ENCODE measurements at places on chromosomes 2 and 18.

DNA sequence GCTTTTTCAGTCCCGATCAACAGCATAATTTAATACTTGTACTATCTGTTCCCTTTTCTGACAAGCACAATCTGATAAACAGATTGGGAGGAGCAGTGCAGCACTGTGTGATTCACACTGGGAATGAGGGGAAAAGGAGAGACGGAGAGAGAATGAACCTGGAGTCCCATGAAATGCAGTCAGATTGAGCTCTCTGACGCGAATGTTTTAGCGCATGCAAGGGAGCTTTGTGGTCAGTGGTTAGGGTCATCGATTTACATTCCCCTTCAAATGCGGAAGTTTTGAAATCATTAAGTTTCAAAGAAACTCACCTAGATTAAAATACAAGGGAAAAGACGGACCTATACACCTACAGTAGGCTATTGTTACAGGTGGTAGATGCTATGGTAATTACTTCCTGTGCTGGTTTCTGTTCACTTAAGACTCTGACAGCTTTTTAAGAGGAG lies 99.6 kb downstream of the KCTD1 start:
- DNase-seq, result no peak

DNA sequence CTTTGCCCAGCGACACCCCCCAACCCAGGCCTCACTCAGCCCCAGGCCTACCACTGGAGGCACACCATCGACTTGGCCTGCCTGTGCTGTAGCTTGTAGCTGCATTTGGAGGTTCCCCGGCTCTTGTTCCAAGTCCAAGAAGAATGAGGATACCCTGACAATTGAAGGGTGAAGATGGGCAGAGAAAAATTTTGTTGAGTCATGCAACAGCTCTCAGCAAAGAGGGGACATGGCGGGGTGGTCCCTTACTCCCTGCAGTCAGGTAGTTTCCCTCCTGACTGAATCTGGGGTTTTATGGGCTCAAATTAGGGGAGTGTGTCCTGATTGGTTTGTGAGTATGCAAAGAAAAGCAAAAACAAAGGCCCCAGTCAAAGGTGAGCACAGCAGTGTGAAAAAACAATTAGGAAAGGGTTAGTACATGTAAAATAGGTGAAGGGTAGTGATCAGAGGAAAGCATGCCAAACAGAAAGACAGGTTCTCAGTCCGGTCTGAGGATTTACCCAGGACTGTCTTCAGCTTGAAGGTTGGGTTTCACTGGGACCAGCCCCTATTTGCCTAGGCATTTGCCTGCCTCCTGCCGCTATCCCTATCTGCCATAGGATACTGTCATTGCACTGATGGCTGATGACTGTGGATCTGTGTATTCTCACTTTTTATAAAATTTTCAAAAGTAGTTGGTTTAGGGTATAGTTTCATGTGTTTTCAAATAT lies 316.4 kb upstream of the RND3 start:
- DNase-seq, result no peak

DNA sequence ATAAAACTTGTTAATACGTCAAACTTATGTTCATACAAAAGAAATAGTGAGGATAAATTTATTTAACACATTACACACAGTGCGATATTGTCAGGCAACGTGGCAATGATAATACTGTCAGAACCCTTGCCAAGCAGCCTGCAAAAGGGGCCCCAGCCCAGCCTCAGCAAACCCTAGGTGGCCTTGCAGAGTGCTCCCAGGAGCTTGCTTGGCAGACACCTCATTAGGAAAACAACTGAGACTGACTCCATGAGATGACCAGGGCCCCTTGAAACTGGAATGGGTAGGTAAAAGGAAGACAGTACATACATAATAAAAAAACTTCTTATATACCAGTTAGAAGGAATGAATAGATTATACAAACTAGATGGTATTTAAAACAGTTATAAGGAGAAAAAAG lies 136.6 kb upstream of the EPC2 start:
- DNase-seq, result no peak

DNA sequence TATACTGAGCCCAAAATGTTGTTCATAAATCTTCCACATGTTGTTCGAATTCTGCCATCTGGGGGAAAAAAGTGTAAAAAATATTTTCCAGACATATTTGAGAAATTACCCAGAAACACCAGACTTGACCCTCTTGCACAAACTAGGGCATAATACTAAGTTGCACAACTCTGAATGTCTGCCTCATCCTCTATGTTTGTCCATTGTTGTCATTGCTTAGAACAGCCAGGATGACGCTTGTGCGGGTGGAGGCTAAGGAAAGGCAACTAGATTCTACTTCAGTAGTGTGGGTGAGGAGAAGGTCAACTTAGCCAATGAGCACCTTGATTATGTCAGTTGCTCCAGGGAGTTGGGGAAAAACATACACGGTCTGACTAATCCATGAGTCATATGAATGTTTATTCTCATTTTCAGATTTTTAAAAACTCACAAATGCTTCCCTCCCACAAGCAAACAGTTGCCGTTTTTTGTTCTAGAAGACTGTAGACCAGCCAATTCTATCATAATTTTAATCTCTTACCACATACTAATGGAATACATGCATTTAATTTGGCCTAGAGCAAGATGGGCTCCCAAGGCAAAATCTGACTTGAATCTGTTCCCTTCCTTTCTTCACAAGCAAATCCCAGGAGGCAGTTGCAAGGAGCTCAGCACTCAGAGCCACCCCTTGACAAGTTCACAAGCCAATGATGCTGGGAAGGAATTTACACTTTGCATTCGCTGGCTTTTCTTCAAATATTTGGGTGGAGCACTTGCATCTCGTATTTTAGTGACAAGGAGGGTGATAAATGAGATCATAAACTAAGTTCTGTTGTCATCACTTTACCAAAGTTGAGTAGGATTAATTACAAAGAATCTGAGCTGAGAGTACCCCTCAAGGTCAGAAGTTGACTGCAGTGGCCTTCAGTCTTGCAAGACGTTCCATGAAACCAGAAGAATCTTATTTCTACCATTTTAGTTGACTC lies 163.2 kb upstream of the TWIST2 start:
- no peak for DNase-seq

- DNase-seq, result no peak
Observed at GRCh38 chr2:11621410-11621809, 48.6 kb downstream of the NTSR2 start.

DNA sequence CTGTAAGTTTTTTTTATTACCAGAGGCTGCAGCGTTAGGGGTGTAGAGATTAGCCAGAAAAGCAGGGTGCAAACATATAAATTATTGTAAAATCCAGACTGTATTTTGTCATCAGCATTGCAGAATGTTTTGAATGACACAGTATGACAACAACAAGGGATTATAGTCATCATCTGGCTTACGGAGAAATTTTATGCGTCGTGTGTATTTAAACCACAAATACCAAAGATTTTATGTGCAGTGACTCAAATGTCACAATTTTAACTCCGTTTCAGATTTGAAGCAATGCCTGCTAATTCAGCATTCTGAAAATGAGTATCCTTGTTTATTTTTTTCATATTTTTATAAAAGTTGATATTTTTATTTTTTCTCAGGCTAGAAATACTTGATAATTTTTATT lies 19.4 kb upstream of the TMX3 start:
- no peak for DNase-seq

DNA sequence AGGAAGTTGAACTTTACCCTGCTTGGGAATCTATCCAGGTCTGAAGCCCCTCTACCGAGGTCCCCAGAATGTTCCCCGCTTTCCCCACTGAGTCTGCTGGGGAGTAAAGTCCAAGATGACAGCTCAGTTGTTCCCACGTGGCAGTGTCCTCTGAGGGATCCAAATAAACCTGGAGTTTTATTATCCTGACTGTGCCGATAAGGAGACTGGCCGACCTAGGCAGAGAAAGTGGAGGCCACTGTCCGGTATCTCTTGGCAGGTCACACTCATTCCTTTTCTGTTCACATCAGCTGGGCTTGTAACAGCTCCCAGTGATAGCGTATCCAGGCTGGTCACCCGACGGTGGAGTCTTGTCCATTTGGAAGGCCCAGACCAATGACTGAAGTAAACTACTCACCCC lies 27.5 kb upstream of the C18orf32 start:
- no peak for DNase-seq

DNA sequence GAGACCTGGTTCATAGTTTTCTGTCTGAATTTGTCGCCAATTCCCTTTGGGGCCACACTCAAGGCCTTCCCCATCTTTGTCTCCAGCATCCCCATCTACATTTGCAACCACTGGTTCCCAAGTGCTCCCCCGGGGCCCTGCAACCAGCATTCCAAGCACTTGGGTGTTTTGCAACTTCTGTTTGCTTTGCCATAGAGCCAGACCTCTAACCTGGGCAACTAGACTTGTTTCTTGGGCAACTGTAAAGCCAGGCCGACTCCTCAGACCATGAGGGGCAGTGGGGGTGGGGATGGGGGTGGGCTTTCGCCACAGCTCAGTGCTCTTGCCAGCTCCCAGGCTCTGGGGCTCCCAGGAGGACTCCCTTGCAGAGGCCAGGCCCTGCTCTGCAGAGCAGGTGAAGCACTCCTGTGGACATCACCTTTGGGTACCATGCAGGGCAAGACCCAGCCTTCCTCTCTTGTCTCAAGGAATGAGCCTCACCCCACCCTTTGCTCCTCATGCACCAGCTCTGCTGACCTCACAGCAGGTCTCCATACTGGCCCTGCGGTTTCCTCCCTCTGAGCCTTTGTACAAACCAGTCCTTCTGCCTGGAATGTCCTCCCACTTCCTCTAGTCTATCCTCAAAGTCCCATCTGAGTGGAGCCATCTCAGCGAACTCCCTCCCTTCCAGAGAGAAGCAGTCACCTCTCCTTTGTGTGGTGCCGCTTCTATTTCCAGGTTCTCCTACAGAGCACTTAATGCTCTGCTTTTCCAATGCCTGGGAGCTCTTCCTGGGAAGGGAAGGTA lies 126.7 kb upstream of the MYCN start:
- DNase-seq, result no peak

DNA sequence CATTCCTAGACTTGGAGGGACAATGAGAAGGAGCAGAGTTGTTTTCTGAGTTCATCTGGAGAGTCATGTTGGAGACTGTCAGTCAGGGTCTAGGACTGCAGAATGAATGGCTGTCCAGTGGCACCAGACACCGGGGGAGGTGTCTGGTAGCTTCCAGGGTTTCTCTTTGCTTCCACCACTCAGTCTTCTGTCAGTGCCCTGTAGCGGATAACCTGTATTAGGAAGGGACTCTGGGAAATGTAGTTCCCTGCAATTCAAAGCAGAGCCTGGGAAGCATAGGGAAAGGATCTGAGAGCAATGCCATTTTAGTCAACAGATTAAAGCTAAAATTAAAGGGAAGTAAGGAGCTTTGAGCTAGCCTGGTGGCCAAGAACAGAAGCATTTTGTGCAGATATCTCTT lies 257.9 kb downstream of the THSD7B start:
- no peak for DNase-seq

DNA sequence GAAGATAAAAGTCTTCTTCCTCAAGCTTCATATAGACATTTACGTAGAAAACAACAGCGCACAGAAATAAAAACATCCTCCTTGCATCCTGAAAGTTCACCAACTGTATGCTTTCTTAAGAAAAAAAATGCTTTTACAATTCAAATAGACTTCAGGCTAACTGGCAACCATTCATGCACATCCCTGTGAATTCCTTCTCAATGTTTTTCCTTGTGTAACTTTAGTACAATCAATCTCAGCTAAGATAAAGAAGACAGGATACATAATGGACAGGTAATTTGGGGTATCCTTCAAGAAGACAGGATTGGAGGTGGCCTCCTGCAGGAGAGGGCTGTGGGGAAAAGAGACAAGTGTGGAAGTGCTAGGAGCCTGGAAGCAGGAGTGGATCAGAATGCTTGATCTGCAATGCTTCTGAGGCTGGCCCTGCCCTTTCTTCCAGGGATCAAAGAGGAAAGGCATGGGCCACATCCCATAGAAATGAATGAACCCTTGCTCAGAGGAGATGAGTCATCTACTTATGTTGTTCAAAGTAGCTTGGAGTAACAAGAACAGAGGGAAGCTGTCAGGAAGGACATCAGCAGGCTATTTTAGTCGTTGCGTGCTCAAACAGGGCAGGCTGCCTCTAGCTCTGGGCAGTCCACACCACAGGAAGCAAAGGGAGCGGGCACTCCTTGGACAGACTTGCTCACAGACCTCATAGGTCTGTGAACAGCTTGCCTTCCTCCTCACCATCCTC lies 126.6 kb downstream of the TMEM131 start:
- no peak for DNase-seq

DNA sequence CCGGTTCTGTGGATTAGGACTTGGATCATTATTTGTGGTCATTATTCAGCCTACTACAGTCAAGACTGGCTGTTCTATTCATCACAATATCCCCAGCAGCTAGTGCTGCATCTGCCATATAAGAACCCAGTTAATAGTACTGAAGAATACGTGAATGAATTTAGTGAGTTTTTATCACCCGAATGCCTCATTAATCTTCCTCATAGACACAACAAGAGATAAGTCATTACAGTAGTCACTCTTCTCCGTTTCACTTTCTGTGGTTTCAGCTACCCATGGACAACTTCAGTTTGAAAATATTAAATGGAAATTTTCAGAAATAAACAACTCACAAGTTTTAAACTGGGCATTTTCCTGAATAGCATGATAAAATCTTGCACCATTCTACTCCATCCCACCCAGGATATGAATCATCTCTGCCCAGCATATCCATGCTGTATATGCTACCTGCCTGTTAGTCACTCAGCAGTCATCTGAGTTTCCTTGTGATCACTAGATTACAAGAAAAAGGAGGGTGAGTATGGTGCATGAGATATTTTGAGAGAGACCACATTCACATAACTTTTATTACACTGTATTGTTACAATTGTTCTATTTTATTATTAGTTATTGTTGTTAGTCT lies 363.7 kb upstream of the CHAC2 start:
- DNase-seq, result no peak

GRCh38 chr2:144607891-144608521 lies 88.1 kb upstream of the ZEB2 start:
- DNase-seq, result no peak

- no peak for DNase-seq
Observed at GRCh38 chr2:23422089-23423061, 37.4 kb downstream of the KLHL29 start.

- DNase-seq, result no peak
Observed at GRCh38 chr2:238103465-238104225, 3.5 kb downstream of the ESPNL start.

DNA sequence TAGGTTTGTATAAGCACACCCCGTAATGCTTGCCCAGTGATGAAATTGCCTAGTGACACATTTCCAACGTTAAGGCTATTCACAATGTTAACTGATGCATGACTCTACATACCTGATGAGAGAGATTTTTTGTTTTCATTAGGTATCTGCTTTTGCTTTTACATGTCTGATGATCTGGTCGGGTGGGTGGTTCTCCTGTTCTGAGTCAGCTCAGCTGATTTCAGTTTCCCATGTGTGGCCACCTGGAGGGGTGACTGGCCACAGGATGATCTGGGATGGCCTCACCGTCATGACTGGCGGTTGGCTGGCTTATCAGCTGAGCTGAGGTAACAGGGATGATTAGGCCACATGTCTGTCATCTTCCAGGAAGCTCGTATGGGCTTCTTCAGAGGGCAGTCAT lies 33.8 kb upstream of the ACYP2 start:
- no peak for DNase-seq

- no peak for DNase-seq
Observed at GRCh38 chr2:47072018-47072691, 83.0 kb downstream of the STPG4 start.

Measured in cortex of kidney (tissue), 1 donor.